T-helper 17 cell (primary cell): ENCODE measurements at places on chromosomes 6 and 20. TPM values are rescaled to one million over a fixed set of nuclear protein-coding genes. Genes with fewer than 3 reads are reported as not detected.
A peak's percentile ranks its signal among the peaks of the same experiment; 100 is the strongest.

ADTRP gene
- total RNA-seq, result 24.6 TPM

CYP24A1 gene
- total RNA-seq, result not detected

SDC4 gene
- 5.3 TPM for total RNA-seq

AIF1 gene
- 8.1 TPM for total RNA-seq

TFAP2C gene
- total RNA-seq, result not detected

MLN gene
- total RNA-seq, result not detected

GGTLC1 gene
- total RNA-seq, result not detected

DYNLRB1 gene
- 62.0 TPM for total RNA-seq

GRCh38 chr6:88538130-88538706 lies 372.1 kb upstream of the CNR1 start:
- DNase-seq, result no peak

- DNase-seq, result no peak
Observed at GRCh38 chr6:143141442-143141841, 80.8 kb downstream of the AIG1 start.

GRCh38 chr6:95577304-95578105 lies at the start of gene MANEA:
Gene MANEA (plus strand): TSS chr6:95577535. CDS start chr6:95586440, 8,905 bp downstream.
- DNase-seq, result peak; percentile 66

DNA sequence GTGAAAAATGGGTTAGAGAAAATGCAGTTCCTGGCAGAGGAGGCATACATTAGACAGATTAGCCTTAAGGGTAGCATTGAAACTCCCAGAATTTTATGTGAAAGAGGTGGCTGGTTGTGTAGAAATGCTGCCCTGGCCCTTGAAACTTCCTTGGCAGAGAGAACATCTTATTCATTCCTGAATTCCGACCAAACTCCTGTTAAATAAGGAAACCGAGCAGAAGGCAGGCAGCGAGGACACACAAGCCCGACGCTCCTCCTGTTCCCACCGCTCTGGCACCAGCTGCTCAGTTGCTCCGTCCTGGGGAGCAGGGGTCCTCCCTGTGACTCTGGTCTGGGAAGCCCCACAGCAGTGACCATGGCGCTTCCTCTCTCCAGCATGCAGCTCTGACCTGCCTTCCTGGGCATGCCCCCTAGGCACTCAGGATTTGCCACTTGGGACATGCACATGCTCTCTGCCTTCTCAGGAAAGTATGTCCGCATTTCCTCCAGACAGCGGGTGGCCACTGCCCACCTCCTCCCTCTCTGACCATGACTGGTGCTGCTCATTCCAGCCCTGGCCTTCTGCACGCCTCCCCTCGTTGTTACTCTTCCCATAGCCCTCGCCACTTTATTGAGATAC lies 35.2 kb upstream of the CLDN20 start:
- no peak for DNase-seq

DNA sequence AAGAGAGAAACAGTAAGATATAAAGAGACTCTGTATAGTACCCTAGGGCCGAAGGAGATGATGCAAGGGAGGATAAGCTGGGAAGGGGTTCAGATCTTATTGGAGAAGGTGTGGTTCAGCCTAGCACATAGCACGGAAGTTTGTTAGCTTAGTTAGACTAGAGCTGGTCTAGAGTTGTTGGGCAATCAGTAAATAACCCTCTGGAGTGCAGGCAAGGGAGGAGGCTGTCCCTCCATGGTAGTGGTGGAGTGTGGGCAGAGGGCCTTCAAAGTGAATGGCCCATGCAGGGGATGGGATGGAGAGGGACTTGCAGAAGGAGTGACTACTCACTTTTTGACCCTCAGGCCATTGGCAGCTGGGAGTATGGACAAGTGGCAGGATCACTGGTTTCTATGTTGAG lies 20.0 kb downstream of the TULP4 start:
- no peak for DNase-seq

GRCh38 chr6:40330301-40330721 lies 256.9 kb downstream of the LRFN2 start:
- no peak for DNase-seq

DNA sequence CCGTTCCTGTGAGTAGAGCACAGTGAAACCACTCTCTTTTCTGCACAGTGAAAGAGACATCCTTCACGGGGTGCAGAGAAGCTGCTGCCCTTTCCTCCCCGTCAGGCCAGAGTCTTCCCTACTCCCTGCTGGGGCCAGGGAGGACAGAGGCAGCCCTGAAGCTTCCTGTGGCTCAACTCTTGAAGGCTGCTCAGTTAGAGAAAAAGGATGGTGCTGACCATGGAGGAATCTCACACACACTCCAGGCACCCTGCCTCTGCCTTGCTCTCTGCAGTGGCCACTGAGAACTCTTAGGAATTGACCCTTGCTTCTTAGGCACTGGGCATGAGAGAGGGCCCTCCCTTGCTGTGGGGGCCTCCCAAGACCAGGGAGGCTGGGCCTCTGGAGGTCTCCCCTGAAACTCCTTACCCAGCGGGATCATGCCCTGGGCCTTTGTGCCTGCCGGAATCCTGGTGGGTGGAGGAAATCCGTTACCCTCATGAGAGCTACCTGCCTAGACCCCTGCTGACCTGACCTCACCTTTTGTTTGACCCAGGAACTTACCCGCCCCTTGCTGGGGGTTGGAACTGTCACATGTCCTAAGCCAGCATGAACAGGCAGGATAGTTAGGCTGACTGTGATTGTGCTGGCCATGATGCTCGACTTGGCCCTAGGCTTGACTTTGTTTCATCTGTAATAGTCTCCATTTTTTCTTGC lies 65.0 kb upstream of the CD93 start:
- DNase-seq, result no peak

DNA sequence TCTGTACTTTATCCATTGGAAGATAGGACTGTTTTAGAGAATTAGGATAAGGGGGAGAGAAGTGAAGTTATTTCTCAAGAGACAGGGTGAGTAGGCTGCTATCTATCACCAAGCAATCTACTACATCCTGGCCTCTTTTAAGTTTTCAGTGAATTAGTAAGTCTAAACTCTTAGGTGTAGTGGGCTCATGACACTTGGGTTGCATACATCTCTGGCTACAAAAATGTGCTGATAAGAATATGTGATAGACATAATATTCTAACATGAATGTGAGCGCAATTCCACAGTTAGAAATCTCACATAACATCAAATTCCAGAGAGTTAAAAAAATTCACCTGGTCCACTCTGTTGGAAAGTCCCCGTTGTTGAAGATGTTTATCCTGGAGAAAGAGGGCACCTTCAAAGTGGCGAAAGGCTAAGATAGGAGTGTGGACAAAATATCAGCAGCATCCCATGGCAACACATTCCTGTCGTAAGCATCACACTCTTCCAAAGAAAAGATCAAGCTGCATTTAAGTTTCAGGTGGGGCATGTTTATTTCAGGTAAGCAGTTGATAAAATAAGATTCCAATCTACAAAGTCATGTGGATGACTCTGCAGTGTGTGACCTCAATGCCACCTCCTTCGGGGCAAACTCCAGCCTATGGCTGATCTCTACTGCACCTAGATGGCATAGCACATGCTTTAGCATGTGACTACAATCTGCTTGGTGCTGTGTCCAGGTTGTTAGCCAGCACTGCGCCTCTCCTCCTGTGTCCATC lies 111.7 kb upstream of the NEDD9 start:
- no peak for DNase-seq

- DNase-seq, result no peak
Observed at GRCh38 chr6:75201901-75202672, 3.8 kb downstream of the COL12A1 start.

GRCh38 chr6:35343092-35343834 lies 905 bp downstream of the PPARD start:
- no peak for DNase-seq
